ENCODE measurements at places on chromosomes 4 and X. TPM values are rescaled to one million over a fixed set of nuclear protein-coding genes. Genes with fewer than 3 reads are reported as not detected.

- no peak for DNase-seq
These were observed 45.1 kb upstream of the HSD17B10 start for GRCh38 chrX:53479301-53479700.

- DNase-seq = no peak
These were observed 33.7 kb downstream of the ANKRD17 start for GRCh38 chr4:73224886-73225285.

DNA sequence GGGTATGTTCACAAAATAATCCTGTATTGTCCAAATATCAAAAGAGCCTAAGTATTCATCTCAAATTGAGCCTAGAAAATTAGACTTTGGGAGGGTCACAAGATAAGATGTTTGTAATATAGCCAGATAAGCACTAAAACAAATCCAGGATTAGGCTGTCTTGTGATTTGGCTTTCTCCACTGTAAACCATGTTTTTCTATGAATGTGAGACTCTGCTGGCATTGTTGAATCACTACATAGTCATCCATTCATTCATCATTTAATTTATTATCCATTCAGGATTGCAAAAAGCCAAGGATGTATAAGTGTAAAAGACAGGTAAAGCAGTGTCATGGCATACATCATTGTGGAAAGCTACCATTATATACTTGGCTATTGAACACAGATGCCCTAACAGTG lies 148.0 kb downstream of the GRID2 start:
- no peak for DNase-seq

DNA sequence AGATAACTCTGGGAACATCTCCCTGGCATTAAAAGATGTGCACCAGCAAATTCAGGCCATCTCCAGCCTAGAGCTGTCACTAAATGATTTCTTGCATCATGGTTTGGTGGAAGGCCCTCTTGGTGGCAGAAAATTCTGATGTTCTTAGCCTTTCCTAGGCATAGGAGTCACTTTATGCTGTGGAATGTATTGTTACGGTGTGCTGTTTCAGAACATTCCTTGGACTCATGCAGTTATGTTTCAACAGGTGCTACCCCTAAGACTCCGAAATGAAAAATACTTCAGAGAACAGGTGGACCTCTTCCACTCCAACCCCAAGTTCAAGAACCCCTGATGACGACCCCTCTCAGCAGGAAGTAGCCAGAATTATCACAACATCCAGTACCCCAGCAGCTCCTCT lies 20.3 kb upstream of the PAPSS1 start:
- no peak for DNase-seq

GRCh38 chrX:120697053-120697452 lies 67.2 kb upstream of the C1GALT1C1 start:
- DNase-seq = no peak

- no peak for DNase-seq
These were observed 404.1 kb downstream of the GPM6A start for GRCh38 chr4:175407926-175408325.

The GK gene
- 4.2 TPM for total RNA-seq

The NOCT gene
- 9.3 TPM for total RNA-seq

The KCNE5 gene
- 0.32 TPM for total RNA-seq

The PORCN gene
- 24.0 TPM for total RNA-seq

All from lower leg skin (tissue), 4 donors.